LHCN-M2 (cell line): ENCODE measurements at places on chromosomes 13 and 19.

- DNase-seq = no peak
Measured at GRCh38 chr19:42201489-42202289, 15.8 kb downstream of the DEDD2 start.

DNA sequence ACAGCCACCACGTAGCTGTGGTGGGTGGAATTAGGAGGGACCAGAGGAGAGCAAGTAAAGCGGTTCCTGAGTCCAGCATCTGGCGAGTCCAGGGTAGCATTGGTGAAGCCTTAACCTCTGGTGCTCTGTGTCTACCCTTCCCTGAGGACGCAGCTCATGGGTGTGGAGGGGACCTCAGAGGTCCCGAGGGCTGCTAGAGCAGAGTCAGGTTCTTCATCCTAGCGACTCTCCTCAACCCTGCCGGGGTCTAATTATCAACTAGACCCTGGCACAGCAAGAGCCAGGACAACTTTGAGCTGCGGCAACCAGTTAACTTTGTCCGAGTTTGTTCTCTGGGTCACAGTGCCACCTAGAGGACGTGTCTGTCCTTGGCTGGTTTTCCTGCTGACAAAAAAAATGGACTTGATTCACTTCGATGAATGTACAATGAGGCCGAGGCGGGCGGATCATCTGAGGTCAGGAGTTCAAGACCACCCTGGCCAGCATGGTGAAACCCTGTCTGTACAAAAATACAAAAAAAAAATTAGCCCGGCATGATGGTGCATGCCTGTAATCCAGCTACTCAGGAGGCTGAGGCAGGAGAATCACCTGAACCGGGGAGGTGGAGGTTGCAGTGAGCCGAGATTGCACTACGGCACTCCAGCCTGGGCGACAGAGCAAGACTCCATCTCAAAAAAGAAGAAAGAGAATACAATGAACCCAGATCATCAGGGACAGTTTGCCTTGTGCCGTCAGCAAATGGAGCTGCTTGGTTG lies 25.0 kb downstream of the TSSK6 start:
- DNase-seq = peak; percentile 78

DNA sequence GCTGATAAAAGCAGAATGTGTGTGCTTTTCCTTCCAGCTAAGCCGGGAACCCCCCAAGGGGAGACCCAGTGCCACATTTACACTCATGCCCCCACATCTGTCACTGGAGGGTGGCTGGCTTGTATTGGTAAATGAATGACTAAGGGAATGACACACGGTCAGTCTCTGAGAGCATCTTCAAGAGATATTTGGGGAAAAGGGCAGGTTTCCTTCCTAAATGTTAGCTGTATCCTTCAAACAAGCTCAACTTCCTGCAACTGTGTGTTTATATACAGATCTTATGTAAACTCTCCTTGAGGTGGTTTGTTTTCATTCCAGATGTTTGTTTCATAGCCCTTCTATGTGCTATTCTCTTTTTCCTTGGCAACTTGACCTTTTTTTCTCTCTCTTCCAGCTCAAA lies 192.6 kb downstream of the COL4A1 start:
- DNase-seq = no peak

DNA sequence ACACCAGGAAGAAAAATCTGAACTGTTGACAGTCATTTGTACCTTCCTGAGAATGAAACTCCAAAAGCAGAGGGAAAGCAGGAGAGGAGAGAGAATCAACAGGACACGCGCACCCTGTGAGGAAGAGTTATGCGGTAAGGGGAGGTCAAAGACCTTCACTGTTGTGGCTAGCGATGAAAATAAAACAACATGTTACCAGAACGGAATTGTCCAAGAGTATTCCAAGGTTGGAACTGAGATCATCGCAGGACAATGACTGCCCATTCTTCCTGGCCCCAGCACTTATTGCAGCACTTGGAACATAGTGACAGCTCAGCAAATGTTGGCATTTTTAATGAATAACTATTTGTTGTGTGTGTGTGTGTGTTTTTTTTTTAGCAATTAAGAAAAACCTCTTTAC lies 176.0 kb upstream of the TSC22D1 start:
- no peak for DNase-seq

- no peak for DNase-seq
Measured at GRCh38 chr13:94143624-94144350, 335.7 kb downstream of the DCT start.

- no peak for DNase-seq
Measured at GRCh38 chr19:567296-567900, 5.0 kb upstream of the BSG start.

GRCh38 chr13:51953347-51954195 lies 57.7 kb downstream of the ATP7B start:
- DNase-seq = no peak

- peak; percentile 25 for DNase-seq
Measured at GRCh38 chr13:93758575-93758974, 532.0 kb downstream of the GPC6 start.

GRCh38 chr13:25683056-25683455 lies 311.3 kb downstream of the ATP8A2 start:
- DNase-seq = peak; percentile 25

GRCh38 chr19:40200341-40201099 lies 9.3 kb downstream of the MAP3K10 start:
- no peak for DNase-seq

- DNase-seq = peak; percentile 82
Measured at GRCh38 chr19:13155472-13156359, 5.5 kb downstream of the IER2 start.

DNA sequence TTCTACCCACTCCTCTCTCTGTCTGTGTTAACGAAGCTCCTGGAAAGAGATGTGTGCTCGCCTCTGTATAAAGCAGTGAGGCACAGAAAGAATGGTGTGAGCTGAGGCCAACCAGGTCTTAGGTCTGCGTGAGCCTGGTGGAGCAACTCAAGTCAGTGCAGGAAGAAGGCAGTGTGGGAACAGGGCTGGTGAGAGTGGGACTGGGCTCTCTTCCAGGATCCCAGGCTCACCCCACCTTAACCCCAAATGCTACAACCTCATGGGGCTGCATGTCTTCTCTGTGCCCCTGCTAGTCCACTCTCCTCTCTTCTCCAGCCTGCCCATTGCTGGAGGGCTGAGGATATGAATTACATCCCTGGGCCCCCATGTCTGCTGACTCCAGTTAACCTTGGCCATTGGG lies 127.4 kb downstream of the DCT start:
- DNase-seq = no peak

DNA sequence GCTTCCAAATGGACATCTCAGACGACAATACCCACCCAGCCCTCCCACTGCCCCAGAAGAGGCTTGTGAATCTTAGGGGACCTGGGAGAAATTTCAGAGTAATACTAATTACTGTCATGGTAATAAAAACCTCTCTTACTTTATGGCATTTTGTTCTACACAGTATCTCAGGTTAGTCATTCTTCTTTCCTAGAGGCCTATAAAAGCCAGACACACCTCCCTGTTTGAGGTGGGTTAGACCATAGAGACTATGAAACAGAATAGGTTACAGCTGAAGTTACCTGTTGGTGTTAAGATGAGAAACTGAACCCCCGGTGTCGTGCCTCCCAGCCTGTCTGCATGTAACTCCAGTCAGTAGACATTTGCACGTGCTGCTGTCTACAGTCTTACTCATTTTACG lies 113.9 kb downstream of the SLC7A1 start:
- no peak for DNase-seq

DNA sequence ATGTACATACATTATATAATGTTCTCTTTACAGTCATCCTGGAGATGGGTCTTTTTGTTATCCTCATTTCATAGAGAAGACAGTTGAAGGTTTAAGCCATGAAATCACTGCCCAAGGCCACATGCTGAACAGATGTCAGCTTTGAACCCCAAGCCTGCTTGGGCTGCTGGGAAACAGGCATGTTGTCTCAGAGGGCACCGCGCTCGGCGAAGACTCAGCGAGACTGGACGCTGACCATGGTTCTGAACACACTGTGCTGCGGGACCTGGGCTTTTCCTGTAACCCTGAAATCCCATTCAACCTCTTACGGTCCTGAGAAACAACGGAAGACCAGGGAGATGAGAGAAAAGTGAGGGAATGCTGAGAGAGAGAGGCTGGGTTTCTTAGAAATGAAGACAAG lies 27.3 kb downstream of the LRFN3 start:
- DNase-seq = peak; percentile 53

- no peak for DNase-seq
Measured at GRCh38 chr19:4124638-4125037, 716 bp upstream of the MAP2K2 start.

GRCh38 chr13:57063007-57063406 lies 77.7 kb upstream of the PRR20A start:
- DNase-seq = no peak

GRCh38 chr19:39138221-39139211 lies 12.9 kb downstream of the PAK4 start:
- no peak for DNase-seq

DNA sequence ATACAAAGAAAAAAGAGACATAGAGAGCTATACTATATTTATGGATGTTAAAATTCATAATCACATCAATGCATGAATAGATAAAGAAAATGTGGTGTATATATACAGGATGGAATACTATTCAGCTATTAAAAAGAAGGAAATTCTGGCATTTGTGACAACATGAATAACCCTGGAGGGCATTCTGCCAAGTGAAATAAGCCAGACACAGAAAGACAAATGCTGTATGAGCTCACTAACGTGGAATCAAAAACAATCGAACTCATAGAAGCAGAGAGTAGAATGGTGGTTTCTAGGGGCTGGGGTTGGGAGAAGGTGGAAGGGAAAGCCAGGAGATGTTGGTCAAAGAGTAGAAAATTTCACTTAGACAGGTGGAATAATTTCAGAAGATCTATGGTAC lies 24.0 kb downstream of the UTP14C start:
- peak; percentile 38 for DNase-seq

DNA sequence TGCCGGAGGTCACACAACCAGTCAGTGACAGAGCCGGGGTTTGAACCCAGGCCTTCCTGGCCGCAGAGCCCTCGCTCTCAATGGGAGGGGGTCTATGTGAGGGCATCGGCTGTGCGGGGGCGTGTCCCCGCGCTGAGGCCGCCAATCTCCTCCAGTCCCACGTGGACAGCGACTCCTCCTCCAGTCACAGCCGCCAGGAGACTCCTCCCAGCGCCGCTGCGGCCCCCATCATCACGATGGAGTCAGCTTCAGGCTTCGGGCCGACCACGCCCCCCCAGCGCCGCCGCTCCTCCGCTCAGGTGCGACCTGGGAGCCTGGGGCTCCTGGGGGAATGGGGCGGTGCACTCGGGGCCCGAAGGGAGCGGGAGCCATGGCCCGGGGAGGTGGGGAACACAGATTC lies 6.0 kb downstream of the SPRED3 start:
- DNase-seq = no peak

DNA sequence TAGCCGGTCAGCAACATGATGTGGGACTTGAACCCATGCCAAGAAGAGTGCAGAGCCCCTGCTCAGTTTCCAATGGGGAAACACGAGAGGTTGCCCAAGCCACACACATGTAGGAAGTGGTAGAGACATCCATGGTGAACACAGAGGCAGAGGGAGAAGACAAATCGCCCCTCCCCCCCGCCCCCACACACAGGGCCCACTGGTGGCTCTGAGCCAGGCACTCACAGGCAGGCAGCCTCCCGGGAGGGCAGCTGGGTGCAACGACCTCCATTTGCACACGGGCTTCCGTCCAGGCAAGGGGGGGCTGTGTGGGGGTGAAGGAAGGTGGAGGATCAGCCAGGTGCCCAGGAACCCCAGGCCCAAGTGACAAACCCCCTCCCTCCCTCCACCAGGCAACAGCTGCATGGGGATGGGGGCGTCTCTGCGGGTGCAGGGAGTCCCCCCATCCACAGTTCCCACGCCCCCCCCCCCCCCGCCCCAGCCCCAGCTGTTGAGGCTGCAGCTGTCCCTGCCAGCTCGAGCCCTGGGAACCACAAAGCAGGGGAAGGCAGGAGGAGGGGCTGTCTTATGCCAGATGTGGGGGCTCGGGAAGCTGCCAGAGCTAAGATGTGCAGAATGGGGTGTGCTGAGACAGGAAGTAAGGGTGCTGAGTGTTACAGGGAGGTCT lies 3.4 kb downstream of the NOTCH3 start:
- peak; percentile 85 for DNase-seq

DNA sequence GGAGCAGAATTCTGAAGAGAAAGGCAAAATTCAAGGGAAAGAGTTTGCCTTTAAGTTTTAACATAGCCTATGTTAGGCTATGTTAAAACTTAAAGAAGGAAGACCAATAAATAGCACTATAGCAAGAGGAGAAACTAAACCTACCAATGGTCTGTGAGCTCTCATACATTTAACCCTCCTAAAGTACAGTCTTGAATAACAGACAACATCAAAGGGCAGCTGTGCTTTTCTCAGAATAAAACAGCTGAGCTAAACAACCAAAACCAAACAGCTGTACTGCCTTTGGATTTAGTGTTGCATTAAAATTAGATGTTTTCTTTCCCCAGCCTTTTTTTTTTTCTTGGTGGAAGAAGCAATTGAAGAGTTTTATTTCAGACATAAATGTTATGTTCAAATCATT lies 34.0 kb downstream of the KLF5 start:
- peak; percentile 95 for DNase-seq

GRCh38 chr13:77729502-77730221 lies 32.2 kb downstream of the SLAIN1 start:
- no peak for DNase-seq

DNA sequence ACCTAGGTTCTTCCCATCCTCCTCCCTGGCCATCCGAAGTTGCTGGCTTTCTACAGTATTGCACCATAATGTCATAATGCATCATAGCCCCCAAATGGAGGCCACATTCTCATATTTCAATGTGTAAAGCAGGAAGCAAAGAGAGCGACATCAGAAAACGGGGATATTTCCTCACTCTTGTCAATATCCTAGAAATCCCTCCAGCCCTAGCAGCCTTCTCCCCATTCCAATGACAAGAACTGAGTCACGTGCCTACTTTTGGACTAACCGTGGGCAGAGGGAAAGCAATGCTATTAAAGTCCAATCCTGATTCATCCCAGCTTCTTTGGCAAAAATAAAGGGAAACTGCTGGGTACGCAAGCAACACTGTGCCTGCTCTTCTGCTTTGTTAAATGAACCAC lies 4.3 kb upstream of the RAP2A start:
- peak; percentile 53 for DNase-seq

DNA sequence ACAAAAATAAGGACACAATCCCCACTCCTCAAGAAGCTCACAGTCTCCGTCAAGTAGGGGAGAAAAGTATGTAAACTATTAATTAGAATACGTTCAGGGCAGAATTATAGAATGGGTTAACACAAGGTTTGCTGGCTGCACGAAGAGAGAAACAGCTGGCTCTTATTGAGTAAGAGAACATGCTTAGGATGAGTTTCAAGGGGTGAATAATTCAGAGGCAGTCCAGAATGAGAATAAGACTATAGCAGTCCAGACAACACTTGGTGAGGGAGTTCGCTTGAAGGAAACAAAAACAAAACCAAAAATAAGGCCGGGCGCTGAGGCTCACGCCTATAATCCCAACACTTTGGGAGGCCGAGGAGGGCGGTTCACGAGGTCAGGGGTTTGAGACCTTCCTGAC lies 61.9 kb downstream of the THSD1 start:
- DNase-seq = peak; percentile 88
